Stimulated activated CD8-positive, alpha-beta memory T cell treated with anti-CD3 and anti-CD28 coated beads, Interleukin-4, amount 100 ng/mL, for 4 hours (primary cell): ENCODE measurements at places on chromosomes 2 and 18.

- DNase-seq: no peak
Observed at GRCh38 chr2:172762574-172762973, 26.9 kb downstream of the RAPGEF4 start.

- DNase-seq: no peak
Observed at GRCh38 chr2:45269149-45269793, 260.0 kb upstream of the SIX2 start.

GRCh38 chr2:127153691-127154158 is 46.8 kb upstream of the BIN1 start:
- DNase-seq: no peak

DNA sequence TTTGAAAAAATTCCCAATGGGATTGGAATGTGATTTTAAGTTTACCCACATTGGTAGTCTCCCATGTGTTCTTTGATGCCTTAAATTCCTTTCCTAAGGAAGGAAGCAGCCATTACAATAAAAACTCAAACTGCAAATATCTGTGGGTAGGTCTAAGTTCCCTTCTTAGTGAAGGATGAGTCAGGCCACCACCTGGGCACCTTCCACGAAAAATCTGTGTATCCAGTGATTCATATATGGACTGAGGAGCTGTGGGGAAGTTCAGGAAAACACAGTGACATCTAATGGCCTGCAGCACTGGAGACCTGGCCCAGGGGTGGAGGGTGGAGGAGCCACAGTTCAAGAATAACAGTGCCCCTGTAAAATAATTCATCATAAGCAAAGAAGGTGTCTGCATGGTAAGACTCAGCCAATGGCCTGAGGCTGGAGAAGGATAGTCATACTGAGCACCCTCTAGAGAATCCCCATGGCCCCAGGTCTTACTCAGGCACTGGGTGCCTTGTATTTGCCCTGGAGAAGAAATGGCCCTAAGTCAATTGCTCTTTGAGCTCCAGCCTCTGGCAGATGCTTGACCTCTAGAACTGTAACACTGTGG is 248.6 kb downstream of the SP3 start:
- no peak for DNase-seq

DNA sequence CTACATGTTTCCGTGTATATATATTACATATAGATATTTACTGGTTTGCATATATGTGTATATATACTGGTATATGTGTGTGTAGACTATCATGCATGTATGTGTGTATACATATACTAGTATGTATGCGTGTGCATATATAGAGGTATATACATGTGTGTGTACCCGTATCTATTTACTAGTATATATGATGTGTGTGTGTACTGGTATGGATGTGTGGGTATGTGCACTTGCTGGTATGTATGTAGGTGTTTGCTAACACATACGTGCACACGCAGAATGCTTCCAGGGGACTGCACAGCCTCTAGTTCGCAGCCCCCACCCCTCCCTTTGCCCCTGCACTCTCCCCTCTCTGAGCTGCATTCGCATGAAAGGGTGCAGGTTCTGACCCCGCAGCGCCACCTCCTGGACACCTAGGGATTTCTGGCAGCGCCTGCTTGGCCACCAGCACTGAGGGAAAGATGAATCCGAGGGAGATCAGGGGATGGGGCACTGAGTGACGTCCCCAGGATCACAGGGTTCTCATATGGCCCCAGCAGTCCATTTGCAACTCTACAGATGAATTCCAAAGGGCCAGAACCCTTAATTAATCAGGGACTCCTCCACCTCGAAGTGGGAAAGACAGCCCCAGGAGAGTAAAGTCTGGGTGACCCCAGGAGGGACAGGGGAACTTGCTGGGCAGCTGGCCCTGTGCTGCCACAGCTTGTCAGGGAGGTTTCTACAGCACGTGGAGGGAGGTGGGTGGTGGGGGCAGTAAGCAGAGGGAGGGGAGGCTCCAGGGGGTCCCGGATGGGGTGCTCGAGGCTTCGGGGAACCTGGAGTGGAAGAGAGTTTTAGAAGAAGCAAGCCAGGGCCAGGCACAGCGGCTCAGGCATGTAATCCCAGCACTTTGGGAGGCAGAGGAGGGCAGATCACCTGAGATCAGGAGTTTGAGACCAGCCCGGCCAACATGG is 66.8 kb upstream of the ASAP2 start:
- peak; percentile 17 for DNase-seq

- no peak for DNase-seq
Observed at GRCh38 chr2:59702026-59702425, 851.4 kb downstream of the BCL11A start.

GRCh38 chr2:6915399-6915798 is 1.8 kb upstream of the RNF144A start:
- no peak for DNase-seq

- no peak for DNase-seq
Observed at GRCh38 chr2:157333304-157334047, 7.9 kb upstream of the ERMN start.

GRCh38 chr2:66693076-66693965 is 258.4 kb downstream of the MEIS1 start:
- no peak for DNase-seq

DNA sequence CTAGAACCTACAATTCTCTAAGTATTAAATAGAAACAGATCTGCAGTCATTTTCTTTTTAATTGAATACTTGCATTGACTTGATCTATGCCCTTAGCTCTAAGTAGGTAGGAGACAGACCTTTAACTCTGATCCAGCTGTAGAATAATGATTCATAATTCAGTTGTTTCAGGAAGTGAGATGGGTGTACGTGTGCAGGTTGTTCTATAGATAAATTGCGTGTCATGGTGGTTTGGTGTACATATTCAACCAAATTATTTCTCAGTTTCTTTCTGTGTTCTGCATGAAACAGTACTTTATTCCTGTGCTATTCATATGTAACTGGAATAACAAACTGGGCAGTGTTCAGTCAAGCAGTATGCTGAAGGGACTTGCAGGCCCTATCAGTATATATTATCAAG is 34.3 kb upstream of the CD226 start:
- DNase-seq: no peak

GRCh38 chr2:184178229-184178628 is 420.1 kb upstream of the ZNF804A start:
- no peak for DNase-seq

DNA sequence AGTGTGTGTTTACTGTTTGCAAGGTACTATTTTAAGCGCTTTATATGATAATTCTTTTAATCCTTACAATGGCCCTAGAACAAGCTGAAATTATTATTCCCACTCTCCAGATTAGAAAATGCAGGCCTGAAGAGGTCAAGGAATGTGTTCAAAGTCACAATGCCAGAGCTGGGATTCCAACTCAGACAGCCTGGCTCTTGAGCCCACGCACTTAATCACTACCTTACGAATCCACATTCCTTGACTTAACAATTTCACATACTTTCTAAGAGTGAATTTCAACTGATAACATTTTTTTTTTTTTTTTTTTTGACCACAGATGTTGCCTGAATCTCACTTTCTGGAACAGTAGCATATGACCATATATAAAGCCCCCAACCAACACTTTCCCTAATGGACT is 400.3 kb downstream of the NCKAP5 start:
- DNase-seq: no peak

DNA sequence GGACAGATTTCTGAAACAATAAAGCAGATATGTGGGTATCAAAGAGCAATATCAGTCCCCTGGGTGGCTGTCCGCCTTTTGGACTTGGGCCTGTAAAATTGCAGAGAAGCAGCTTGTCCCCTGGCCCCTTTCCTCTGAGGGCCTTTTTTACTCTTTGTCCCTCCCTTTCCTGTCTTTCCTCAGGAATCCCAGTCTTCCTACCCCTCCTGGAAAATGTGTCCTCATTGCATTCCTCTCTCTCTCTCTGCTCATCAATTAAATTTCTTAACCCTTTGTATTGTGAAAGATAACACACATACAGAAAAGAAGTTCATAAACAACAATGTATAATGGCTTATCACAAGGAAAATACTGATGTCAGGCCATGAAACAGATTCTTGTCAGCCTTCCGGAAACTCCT is 3.0 kb upstream of the GRB14 start:
- no peak for DNase-seq

- no peak for DNase-seq
Observed at GRCh38 chr18:46946656-46947282, 29.4 kb downstream of the KATNAL2 start.

DNA sequence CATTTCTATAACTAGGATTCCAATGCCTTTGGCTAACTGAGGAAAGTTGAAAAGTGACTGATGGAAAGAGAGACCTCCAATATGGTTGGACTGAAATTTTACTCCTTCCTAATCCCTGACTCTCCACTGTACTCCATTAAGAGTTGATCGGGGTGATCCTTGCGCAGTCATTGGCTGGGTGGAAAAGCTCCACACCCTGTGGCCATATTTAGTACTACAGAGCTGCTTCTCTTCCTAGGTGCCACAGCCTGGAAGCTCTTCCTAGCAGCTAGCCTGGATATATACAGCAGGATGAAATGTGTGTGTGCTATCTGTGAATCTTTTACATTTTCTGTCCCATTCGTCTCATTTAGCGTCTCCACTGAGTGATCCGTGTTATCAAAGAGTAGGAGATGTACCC is 71.2 kb downstream of the MEP1B start:
- DNase-seq: no peak

DNA sequence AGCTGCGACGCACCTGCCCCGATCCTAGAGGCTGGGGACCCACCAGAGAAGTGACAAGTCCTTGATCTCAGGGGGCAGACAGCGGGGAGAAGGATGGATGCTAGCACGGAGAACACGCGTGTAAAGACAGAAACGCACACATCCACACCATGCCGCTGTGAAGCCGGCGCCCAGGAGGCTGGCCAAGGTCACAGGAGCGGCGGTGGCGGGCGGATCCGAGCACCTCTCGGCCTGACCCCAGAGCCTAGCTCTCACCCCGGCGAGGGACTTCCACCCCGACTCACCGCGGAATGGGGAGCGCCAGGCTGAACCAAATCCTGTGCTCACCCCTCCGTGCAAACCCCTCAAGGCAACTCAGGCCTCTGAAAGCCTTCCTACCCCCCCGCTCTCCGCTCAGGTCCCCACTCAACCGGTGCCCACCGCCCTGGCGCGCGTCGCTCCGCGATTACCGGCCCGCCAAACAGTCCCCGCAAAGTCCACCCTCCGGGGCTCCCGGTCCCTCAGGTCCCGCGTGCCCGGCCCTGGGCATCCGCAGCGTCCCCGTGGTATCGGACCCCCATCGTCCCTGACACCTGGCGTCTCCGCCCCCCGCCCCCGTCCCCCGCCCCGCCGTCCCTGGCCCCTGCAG is 460 bp upstream of the LRRFIP1 start:
- no peak for DNase-seq

- DNase-seq: no peak
Observed at GRCh38 chr18:64618390-64618789, 469.5 kb upstream of the LINC00305 start.

GRCh38 chr18:8277270-8277669 is 332.0 kb upstream of the RAB12 start:
- DNase-seq: no peak

DNA sequence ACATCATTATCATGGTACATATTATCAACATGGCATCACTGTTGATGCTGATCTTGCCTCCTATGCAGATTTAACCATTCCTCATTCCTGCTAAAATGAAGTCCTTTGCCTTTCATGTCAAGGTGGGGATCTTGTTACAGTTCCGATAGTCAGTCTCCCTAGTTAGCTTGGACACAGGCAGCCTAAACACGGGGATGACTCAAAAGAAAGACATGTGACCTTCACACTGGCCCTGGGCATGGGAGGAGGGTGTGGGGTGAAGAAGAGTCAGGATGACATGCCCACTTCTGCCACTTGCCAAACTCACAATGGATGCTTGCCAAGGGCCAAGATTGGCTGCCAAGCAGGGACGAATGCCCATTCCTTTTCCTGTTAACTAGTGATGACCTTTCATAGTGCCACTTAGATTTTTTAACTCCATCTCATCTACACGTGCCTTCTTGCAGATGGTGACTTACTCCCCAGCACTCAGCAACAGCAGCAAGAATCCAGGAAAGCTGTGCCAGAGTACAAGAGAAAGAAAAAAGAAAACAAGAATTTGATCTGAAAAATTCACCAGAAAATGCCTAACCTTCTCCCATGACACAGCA is 13.9 kb upstream of the SLC1A4 start:
- DNase-seq: no peak

DNA sequence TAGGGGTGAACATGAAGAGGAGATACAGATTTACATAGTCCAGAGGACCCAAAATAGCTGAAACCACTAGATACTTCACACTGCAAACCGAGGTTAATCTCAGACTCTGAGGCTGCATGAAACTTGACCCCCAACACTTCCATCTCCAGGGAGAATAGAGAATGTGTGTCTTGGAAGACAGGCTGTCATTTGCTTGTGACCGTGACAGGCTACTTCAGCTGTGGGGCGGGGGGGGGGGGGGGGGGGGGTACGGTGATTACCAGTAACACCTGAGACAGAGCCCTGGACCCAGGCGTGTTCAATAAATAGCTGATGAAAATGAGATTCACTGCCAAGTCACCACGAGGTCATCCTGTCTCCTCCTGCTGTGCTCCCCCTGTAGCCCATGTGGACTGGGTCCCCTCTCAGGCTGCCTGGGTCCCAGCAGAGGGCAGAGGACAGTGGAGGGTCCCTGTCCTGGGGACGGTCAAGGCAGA is 5.7 kb upstream of the KLHL29 start:
- no peak for DNase-seq

DNA sequence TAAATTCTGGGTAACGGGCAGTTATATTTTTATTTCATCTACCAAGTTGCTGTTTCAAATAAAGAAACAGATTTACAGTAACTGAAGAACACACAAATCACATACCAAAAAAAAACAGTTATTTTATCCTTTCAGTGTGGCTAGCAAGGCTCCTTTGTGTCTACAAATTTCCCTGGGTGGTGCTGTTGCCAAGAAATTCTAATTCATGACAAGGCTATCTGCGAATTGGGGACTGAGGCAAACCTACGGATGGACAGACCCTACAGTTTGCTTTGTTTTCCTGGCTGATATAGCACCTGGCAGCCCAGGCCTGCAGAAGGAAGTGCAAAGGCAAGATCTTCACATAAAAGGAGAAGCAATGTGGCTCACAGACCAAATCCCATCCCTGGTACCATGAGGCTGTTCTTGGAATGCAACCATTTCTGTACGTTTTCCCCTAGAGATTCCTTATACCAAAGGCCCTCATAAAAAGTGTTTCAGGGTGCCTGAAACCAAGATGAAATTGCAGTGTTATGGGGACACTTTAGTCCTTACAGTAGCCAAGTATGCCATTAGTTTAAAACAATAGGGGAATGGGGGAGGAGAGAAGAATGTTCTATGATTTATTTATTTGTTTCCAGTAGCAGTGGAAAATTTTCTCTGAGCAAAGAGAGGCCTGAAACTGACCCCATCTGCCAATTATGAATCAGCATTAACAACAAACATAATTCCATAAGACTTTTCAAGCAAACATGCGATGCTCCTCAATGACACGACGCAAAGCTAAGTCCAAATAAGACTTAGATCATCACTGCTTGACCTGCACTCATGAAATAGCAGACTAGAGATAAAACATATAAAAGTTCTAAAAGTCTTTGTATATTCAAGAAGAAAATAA is 4.3 kb downstream of the KLF7 start:
- no peak for DNase-seq
